Activated CD4-positive, alpha-beta memory T cell treated with anti-CD3 and anti-CD28 coated beads for 36 hours (primary cell): ENCODE measurements at places on chromosomes 16 and 17.

DNA sequence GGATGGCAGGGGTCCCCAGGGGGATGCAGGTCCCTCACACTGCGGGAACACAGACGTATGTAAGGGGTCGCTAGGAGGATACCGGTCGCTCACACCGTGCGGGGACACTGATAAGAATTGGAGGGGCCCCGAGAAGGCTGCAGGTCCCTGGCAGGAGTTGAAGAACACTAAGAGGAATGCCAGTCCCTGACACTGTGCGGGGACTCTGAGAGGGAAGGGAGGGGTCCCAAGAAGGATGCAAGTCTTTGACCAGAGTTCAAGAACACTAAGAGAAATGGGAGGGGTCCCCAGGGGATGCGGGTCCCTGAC lies 510 bp downstream of the ERCC4 start:
- H3K27me3 ChIP-seq = no peaks in the 10 kb centered on the region
- peak overlapping the region; percentile 53 for H3K27ac ChIP-seq
- no peak for DNase-seq
- peaks cover 21% of the 10 kb centered on the region for H3K4me1 ChIP-seq
- H3K4me3 ChIP-seq = peak overlapping the region; percentile 92

GRCh38 chr16:76193906-76194615 lies 83.1 kb upstream of the CNTNAP4 start:
- no peak for DNase-seq
- H3K4me3 ChIP-seq = no peak overlapping the region
- no peaks in the 10 kb centered on the region for H3K36me3 ChIP-seq
- no peaks in the 10 kb centered on the region for H3K4me1 ChIP-seq
- H3K27ac ChIP-seq = no peak overlapping the region

DNA sequence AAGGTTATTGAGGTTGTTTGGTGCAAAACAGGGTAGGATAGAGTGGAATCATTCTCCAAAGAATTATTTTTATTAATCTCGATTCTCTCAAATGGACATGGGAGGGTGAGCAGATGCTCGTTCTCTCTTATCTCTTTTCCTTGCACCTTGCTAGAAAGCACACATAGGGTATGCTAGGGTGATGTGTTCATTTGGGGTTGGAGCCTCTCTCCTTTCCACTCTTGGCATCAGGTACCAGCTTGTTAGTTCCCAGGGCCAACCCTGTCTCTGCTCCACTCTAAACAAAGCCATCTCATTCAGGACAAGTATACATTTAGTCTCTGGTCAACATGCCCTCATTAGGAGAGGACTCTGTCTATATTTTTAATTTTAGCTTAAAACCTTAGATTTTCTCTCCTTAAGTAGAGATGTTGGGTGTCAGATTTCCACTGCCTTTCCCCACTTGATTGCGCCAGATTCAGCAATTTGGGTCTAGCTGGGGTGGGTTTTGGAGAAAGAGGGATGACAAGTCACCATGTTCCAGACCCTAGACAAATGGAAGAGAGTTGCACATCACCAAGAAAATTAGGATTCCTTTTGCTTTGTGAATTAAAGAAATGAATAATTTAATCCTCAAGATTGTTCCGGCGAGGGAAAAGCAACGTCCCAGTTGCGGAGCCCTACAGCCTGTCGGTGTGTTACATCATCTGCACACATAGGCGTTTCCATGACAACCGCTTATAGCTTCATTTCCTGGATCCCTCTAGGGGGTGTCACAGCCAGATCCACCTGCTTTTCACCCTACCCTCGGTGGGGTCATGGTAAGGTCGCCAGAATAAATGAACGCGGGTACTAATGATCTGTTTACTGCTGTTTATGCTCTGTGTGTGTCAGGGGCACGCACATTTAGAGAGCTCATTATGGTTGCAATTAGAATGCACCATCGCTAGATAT lies 41.6 kb downstream of the SNX11 start:
- peaks cover 4% of the 10 kb centered on the region for H3K4me1 ChIP-seq
- no peaks in the 10 kb centered on the region for H3K27me3 ChIP-seq
- DNase-seq = no peak

DNA sequence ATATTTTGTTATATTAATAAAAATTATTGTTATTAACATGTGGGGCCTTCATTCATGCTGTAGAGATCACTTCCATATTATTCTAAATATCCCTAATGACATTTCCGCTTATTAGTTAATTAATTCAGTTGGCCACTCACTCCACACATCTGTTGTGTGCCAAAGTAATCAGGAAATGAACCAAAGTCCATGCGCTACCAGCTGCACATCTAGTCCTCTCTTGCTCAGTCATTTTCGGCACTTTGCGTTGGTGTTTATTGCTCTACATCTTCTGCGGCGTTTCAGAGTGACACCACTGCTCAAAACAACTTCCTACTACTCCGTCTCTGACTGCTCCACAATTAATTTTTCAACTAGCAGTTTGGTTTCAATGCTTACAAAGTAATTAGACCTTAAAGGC lies 101.4 kb upstream of the ZFHX3 start:
- H3K27me3 ChIP-seq = no peaks in the 10 kb centered on the region
- H3K4me1 ChIP-seq = no peaks in the 10 kb centered on the region
- H3K4me3 ChIP-seq = no peak overlapping the region
- DNase-seq = no peak
- H3K27ac ChIP-seq = no peak overlapping the region

- no peaks in the 10 kb centered on the region for H3K4me1 ChIP-seq
- no peak overlapping the region for H3K27ac ChIP-seq
- H3K36me3 ChIP-seq = peaks cover 1% of the 10 kb centered on the region
- H3K27me3 ChIP-seq = no peaks in the 10 kb centered on the region
- no peak overlapping the region for H3K4me3 ChIP-seq
- no peak for DNase-seq
Observed at GRCh38 chr17:67696347-67696746, 21.4 kb upstream of the NOL11 start.

GRCh38 chr17:80289616-80290015 lies 29.0 kb downstream of the RNF213 start:
- H3K27ac ChIP-seq = peak overlapping the region; percentile 49
- no peak overlapping the region for H3K4me3 ChIP-seq
- no peaks in the 10 kb centered on the region for H3K27me3 ChIP-seq
- no peak for DNase-seq
- peaks cover 66% of the 10 kb centered on the region for H3K36me3 ChIP-seq

GRCh38 chr16:30063893-30064728 lies 1.4 kb upstream of the ALDOA start:
- no peaks in the 10 kb centered on the region for H3K27me3 ChIP-seq
- peaks cover 38% of the 10 kb centered on the region for H3K36me3 ChIP-seq
- DNase-seq = peak; percentile 84
- H3K27ac ChIP-seq = peak overlapping the region; percentile 99

GRCh38 chr16:86566601-86566965 lies at the start of gene FOXC2:
Gene FOXC2, plus strand, starts transcription at chr16:86566829. Its CDS starts 507 bp downstream, at chr16:86567336.
- H3K27me3 ChIP-seq = peaks cover 59% of the 10 kb centered on the region
- no peaks in the 10 kb centered on the region for H3K36me3 ChIP-seq
- no peak within 1 kb of the TSS for H3K27ac ChIP-seq
- no peak within 1 kb of the TSS for H3K4me3 ChIP-seq
- H3K4me1 ChIP-seq = peaks cover 11% of the 10 kb centered on the region

- no peaks in the 10 kb centered on the region for H3K36me3 ChIP-seq
- no peak for DNase-seq
- H3K4me1 ChIP-seq = peaks cover 15% of the 10 kb centered on the region
- H3K27me3 ChIP-seq = peaks cover 21% of the 10 kb centered on the region
- no peak overlapping the region for H3K27ac ChIP-seq
Observed at GRCh38 chr17:34366529-34367107, 3.6 kb upstream of the CCL1 start.

GRCh38 chr17:76369804-76370203 lies 14.6 kb upstream of the SPHK1 start:
- H3K4me3 ChIP-seq = no peak overlapping the region
- no peak for DNase-seq
- H3K27ac ChIP-seq = no peak overlapping the region
- H3K36me3 ChIP-seq = no peaks in the 10 kb centered on the region
- no peaks in the 10 kb centered on the region for H3K27me3 ChIP-seq

DNA sequence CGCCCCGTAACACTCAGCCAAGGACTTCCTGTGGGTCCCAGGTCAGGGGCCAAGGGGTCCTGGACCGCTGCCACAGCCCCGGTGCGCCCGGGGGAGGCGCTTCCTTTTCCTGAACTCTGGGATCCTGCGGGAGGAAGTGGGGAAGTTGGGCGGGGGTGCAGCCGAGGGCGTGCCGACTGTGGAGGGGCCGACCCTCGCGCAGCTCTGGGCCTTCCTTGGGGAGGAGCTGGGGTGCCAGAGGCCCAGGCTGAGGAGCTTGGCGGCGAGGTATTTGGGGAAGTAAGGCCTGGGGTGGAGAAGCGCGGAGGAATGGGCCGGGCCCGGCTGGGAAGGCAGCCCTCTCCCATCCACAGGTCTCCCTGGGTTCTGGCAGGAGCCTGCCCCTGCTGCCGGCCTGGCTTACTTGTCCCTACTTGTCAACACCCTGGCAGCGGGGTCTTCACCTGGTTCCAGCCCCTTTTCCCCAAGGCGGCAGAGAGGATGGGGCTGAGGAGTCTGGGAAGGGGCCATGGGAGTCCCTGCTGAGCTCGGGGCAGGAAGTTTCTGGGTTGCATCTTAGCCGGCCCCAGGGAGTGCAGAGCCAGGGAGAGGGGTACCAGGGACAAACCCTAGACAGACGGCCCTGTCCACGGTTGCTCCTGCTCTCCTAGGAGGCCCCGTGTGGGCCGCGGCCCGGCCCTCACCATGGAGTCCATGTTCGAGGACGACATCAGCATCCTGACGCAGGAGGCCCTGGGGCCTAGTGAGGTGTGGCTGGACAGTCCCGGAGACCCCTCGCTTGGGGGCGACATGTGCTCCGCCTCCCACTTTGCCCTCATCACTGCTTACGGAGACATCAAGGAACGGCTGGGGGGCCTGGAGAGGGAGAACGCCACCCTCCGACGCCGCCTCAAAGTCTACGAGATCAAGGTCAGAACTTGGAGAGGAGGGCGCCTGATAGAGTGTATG lies 1.7 kb downstream of the TBKBP1 start:
- H3K4me3 ChIP-seq = peak overlapping the region; percentile 70
- peaks cover 54% of the 10 kb centered on the region for H3K4me1 ChIP-seq
- H3K27ac ChIP-seq = peak overlapping the region; percentile 77
- DNase-seq = no peak
- peaks cover 7% of the 10 kb centered on the region for H3K36me3 ChIP-seq
- H3K27me3 ChIP-seq = no peaks in the 10 kb centered on the region

- peaks cover 45% of the 10 kb centered on the region for H3K27me3 ChIP-seq
- DNase-seq = peak; percentile 73
- peaks cover 4% of the 10 kb centered on the region for H3K4me1 ChIP-seq
- H3K27ac ChIP-seq = no peak overlapping the region
- no peaks in the 10 kb centered on the region for H3K36me3 ChIP-seq
- H3K4me3 ChIP-seq = no peak overlapping the region
Observed at GRCh38 chr17:79391376-79392233, 219.2 kb downstream of the RBFOX3 start.

DNA sequence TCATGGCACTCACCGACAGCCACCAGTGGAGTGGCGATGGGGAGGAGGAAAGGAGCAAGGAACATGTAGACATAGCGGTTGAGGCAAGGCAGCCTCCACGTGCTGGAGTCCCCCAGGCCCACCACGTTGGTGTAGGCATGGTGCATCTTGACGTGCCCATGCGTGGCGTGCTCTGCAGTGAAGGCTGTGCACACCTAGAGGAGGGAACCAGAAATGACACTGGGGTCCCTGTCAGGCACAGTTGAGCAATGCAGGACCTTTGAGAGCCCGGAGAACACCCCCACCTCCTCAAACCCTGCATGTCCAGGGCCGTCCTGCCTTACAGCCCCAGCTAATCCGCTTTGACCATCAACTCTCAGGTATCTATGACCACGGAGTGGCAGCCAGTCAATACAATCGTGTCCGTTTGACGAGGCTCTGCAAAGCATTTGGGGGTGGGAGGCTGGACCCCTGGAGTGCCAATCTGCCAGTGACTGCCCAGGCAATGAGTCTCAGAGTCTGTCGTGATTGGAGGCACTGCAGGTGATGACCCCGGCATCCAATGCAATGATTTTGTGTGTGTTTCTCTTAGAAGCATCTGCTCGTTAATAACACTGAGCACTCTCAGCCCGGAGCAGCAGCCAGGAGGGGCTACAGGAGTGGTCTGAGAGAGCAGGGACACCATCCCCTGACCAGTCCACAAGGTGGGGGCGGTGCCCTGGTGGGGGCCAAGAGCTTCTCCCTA lies 9.9 kb upstream of the FDXR start:
- H3K4me1 ChIP-seq = no peaks in the 10 kb centered on the region
- H3K27ac ChIP-seq = no peak overlapping the region
- no peak overlapping the region for H3K4me3 ChIP-seq
- peaks cover 11% of the 10 kb centered on the region for H3K27me3 ChIP-seq
- no peaks in the 10 kb centered on the region for H3K36me3 ChIP-seq

DNA sequence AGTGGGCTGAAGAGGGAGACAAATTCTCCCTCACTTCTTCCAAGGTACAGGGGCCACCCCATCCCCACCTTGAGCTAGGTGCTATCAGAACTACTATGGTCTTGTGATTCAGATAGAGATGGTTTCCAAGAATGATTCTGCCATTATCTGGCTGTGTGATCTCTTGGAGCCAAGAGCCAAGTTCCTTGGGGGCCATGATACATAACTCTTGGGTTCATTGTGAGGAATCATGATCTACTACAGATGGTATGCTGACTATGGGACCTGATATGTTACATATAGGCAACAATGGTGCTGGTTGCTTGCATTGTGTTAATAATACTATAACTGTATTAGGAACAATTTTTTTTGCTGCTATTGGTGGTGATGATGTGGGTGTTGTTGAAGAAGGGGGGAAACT lies 45.7 kb downstream of the DYNLRB2 start:
- DNase-seq = no peak
- no peak overlapping the region for H3K27ac ChIP-seq
- peaks cover 4% of the 10 kb centered on the region for H3K36me3 ChIP-seq

GRCh38 chr17:68383443-68384321 lies 73.6 kb downstream of the WIPI1 start:
- peaks cover 26% of the 10 kb centered on the region for H3K4me1 ChIP-seq
- no peaks in the 10 kb centered on the region for H3K36me3 ChIP-seq
- no peak overlapping the region for H3K4me3 ChIP-seq
- no peak overlapping the region for H3K27ac ChIP-seq
- peak; percentile 26 for DNase-seq

DNA sequence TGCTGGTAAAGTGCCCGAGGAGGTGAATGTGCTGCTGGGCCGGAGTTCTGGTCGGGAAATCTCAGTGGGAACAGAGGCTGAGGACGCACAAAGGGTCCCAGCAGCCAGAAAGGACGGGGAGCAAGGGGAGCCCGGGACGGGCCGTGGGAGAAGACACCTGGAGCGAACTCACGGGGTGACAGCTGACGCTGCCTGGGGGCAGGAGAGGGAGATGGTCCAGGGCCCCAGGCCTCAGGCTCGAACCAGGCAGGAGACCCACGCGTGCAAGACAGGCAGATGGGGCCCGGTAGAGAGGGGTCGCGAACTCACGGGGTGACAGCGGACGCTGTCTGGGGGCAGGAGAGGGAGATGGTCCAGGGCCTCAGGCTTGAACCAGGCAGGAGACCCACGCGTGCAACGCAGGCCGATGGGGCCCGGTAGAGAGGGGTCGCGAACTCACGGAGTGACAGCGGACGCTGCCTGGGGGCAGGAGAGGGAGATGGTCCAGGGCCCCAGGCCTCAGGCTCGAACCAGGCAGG lies 72.9 kb downstream of the METRNL start:
- H3K4me1 ChIP-seq = peaks cover 4% of the 10 kb centered on the region
- no peak overlapping the region for H3K4me3 ChIP-seq
- no peak overlapping the region for H3K27ac ChIP-seq
- peaks cover 2% of the 10 kb centered on the region for H3K27me3 ChIP-seq
- DNase-seq = peak; percentile 5
- no peaks in the 10 kb centered on the region for H3K36me3 ChIP-seq

- H3K27ac ChIP-seq = no peak overlapping the region
- H3K27me3 ChIP-seq = no peaks in the 10 kb centered on the region
- H3K4me3 ChIP-seq = no peak overlapping the region
Observed at GRCh38 chr16:11133344-11133943, 122.6 kb downstream of the SOCS1 start.
